Heart left ventricle (tissue), 16 donors: ENCODE measurements at places on chromosomes 3 and 15. TPM values are rescaled to one million over a fixed set of nuclear protein-coding genes. Genes with fewer than 3 reads are reported as not detected.

LRRK1 gene
- 12.7 TPM for total RNA-seq

CYP11A1 gene
- 1.6 TPM for total RNA-seq

BFSP2 gene
- not detected for total RNA-seq

HRG gene
- not detected for total RNA-seq

PXK gene
- total RNA-seq, result 8.2 TPM

HRH1 gene
- total RNA-seq, result 1.4 TPM

SLC22A13 gene
- total RNA-seq, result not detected

PCOLCE2 gene
- total RNA-seq, result 70.7 TPM

LRRC28 gene
- total RNA-seq, result 22.7 TPM

PDZRN3 gene
- 163 TPM for total RNA-seq

TRIM42 gene
- not detected for total RNA-seq

SI gene
- not detected for total RNA-seq

SNAP23 gene
- 33.6 TPM for total RNA-seq

CIDEC gene
- total RNA-seq, result 1.4 TPM

NPAP1 gene
- total RNA-seq, result not detected

ACY1 gene
- 29.1 TPM for total RNA-seq

DNA sequence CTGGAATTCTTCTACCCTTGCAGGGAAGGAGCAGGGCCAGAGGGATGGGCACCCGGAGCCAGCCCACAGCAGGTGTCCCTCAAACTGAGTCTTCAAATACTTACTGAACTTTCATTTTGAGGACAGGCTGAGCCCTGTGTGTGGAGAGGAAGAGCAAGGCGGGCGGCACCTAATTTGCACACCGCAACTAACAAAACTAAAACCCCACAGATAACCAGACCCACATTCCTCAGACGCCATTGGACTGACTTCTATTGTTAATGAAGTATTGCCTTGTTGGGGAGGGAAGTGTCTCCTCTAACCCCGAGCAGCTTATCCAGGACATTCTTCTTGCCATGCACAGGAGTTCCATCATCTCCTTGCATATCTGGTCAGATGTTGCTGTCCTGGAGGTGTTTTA lies 105.2 kb upstream of the NR2E3 start:
- H3K27ac ChIP-seq, result peak overlapping the region; percentile 21
- DNase-seq, result no peak
- no peaks in the 10 kb centered on the region for H3K27me3 ChIP-seq
- H3K4me3 ChIP-seq, result no peak overlapping the region
- H3K36me3 ChIP-seq, result no peaks in the 10 kb centered on the region
- H3K4me1 ChIP-seq, result peaks cover 50% of the 10 kb centered on the region

- no peak overlapping the region for H3K27ac ChIP-seq
- no peaks in the 10 kb centered on the region for H3K27me3 ChIP-seq
- H3K4me1 ChIP-seq, result peaks cover 9% of the 10 kb centered on the region
- H3K4me3 ChIP-seq, result no peak overlapping the region
- DNase-seq, result no peak
These were observed 50.9 kb downstream of the CAPN7 start for GRCh38 chr3:15256861-15257341.

- no peak overlapping the region for H3K27ac ChIP-seq
- no peaks in the 10 kb centered on the region for H3K27me3 ChIP-seq
- peak; percentile 62 for DNase-seq
- H3K4me1 ChIP-seq, result peaks cover 9% of the 10 kb centered on the region
These were observed 8.2 kb downstream of the SLC6A6 start for GRCh38 chr3:14410503-14411165.

DNA sequence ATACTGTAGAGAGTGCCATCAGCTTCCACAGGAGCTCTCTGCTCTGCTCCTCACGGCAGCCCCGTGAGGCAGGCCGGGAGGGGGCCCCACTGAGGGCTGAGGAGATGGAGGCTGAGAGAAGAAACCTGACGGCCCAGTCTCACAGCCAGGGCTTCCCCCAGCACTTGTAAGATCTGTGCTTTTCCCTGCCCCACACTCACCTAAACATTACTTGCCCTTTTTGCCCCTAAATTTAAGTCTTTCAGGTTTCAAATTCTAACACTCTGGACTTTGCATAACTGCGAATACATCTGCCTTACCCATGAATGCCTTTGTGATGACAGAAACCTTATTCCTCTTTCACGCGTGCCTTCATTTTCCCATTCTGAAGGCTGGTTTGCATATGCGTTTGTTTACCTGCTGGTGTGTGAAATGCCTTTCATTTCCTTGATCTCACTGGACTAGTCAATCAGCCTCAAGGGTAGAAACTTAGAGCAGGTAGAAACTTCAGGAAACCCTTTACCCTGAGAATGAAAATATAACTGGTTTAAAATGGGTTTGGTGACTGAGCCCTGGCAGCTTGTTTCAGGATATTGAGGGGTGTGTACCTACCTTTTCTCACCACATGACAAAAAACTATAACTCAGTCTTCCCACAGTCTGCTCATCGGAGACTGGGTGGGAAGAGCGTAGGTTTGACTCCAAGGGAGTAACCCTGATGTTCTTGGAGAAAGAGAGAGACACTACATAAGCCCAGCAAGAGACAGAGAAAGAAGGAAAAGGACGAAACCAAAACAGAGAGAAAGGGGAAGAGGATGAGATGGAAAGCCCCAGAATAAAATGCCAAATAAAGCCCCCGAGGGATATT lies 20.1 kb downstream of the SLC12A8 start:
- H3K4me3 ChIP-seq, result no peak overlapping the region
- DNase-seq, result no peak
- H3K27ac ChIP-seq, result no peak overlapping the region
- H3K4me1 ChIP-seq, result no peaks in the 10 kb centered on the region
- H3K27me3 ChIP-seq, result no peaks in the 10 kb centered on the region

DNA sequence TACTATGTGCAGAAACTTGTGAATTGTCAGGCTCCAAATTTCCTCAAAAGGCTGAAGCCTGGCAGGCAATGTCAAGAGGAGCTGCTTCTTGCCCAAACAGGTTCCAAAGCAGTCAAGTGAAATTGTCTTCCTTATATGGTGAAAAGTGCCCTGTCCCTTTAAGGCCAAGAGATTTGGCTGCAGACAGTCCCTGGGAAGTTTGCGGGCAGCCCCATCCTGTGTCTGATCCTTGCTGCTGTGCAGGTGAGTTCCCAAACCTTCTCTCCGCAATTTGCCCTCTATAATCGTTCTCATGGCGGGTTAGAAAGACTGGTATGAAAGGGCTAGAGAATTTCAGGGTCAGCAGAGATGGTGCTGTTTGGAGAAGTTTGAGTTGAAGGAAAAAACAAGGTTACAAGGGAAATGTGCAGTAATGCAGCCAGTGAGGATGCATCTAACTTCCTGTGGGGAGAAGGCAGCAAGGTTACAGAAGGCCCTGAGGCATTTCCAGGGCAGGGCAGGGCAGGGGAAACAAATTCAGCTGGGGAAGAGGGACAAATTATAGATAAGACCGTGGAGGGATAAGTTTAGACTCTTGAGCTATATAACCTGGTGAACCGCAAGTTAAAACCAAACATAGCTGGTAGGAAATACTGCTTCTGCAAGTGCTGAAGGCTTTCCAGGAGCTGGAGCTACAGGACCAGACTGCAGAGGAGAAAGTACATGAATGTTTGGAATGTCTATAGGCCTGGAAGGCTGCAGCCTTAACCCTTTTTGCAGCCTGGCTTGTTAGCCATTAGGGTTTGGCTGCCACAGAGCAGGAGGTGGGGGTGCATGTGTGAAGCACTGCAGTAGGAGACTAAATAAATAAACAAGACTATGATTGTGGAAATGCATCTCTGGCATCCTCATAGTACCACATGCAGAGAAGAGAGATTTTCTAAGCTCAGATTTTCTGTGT lies 256.2 kb upstream of the IL12A start:
- H3K4me1 ChIP-seq, result peaks cover 8% of the 10 kb centered on the region
- H3K27me3 ChIP-seq, result no peaks in the 10 kb centered on the region
- H3K36me3 ChIP-seq, result no peaks in the 10 kb centered on the region
- peak; percentile 28 for DNase-seq
- peak overlapping the region; percentile 39 for H3K4me3 ChIP-seq

GRCh38 chr15:29686445-29687203 lies 135.6 kb downstream of the TJP1 start:
- DNase-seq, result no peak
- H3K4me1 ChIP-seq, result no peaks in the 10 kb centered on the region
- H3K36me3 ChIP-seq, result no peaks in the 10 kb centered on the region

DNA sequence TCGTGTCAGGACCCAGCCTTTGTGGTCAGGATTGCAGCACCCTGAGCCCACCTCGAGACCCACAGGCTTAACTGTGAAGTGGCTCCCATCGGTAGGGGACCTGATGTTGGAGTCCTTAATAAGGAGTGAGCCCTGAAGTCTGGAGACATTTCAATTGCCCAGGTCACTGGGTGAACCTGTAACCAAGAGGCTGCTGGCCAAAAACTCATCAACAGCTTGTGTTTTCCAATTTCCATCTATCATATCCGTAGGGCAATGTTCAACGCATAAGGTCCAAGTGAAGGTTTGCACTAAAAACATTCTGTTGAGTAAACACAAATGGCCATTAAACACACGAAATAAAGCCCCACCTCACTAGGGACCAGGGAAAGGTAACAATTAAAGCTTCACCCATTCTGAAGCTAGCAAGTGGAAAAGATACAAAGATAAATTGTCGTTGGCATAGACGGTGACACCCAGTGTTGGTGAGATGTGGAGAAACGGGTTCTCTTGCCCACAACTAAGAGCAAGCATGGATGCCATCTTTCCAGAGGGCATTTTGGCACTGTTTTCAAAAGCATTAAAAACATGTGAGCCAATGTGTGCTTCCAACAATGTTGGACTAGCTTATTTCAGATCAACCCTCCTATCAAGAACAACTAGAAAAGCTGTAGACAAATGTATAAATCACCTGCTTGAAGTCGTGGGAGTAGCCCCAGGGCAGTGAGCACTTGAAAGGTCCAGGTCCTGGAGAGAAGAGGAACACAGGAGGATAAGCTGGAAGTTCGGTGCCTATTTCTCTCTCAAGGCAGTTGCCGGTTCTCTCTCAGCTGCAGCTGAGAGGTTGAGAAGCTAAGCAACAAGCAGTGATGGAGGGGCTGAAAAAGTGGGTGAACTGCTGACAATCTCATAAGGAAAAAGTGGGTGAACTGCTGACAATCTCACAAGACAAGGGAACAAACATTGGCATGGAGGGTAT lies 56.3 kb upstream of the PCSK6 start:
- H3K27me3 ChIP-seq, result no peaks in the 10 kb centered on the region
- H3K4me1 ChIP-seq, result no peaks in the 10 kb centered on the region
- no peaks in the 10 kb centered on the region for H3K36me3 ChIP-seq
- DNase-seq, result no peak
- no peak overlapping the region for H3K4me3 ChIP-seq

GRCh38 chr15:99273801-99274200 lies 22.5 kb downstream of the LRRC28 start:
- H3K27ac ChIP-seq, result no peak overlapping the region
- DNase-seq, result no peak
- H3K36me3 ChIP-seq, result no peaks in the 10 kb centered on the region
- no peaks in the 10 kb centered on the region for H3K27me3 ChIP-seq

GRCh38 chr3:56288258-56288657 lies 180.0 kb downstream of the ERC2 start:
- no peaks in the 10 kb centered on the region for H3K36me3 ChIP-seq
- H3K27me3 ChIP-seq, result no peaks in the 10 kb centered on the region
- H3K4me1 ChIP-seq, result no peaks in the 10 kb centered on the region
- H3K4me3 ChIP-seq, result no peak overlapping the region
- H3K27ac ChIP-seq, result no peak overlapping the region

DNA sequence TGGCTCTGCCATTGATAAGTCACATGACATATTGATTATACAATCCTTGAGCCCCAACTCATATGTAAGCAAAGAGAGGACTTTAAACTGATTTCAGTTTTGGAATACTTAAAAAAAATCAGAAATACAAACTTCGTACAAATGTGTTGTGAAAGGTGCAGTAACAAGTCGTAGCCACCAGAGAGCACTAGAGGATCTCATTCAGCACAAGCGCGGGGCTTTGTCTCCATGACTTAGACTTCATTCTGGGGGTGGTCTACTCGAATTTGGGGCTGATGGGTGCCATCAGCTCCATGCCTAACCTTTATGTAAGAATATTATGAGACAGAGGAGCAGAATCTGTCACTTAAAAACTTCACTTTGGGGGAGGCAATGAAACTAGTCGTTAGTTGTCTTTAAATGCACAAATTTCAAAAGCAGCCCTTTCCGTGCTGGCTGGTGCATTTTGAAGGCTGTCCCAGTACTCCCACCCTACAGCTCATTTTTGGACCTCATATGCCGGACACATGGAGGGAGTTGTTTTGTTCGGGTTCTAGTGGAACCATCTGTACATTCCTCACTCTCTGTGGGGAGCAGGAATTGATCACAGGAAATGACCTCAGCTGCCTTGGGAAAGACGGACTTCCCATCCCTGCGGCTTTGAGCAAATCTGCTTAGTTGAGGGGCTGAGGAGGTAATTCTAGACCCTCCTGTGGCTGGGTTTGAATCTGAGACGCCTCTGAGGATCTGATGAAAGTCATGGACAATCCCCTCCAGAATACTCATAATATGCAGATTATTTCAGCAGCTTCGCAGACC lies 27.5 kb upstream of the MASP1 start:
- H3K4me1 ChIP-seq, result no peaks in the 10 kb centered on the region
- H3K36me3 ChIP-seq, result no peaks in the 10 kb centered on the region
- peak overlapping the region; percentile 34 for H3K4me3 ChIP-seq
- DNase-seq, result peak; percentile 43
- peak overlapping the region; percentile 21 for H3K27ac ChIP-seq

DNA sequence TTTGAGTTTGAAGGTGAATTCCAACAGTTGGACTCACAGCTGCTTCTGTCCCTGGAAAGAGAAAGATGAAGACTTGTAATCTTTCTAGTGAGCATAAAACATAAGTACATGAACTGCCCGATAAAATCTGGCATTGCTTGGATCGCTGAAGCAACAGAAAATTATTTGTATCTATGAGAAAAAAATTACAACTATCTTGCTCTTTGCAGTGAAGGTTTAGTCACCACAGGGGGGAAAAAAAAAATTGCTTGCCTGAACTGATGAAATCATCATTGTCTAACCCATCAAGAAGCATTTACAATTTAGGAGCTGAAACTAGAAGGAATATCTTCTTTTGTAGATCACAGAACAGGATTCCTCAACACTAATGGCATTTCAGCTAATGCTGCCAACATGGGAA lies 20.0 kb downstream of the TMEM207 start:
- H3K4me3 ChIP-seq, result no peak overlapping the region
- H3K27ac ChIP-seq, result no peak overlapping the region
- no peak for DNase-seq
- H3K4me1 ChIP-seq, result no peaks in the 10 kb centered on the region
- H3K27me3 ChIP-seq, result no peaks in the 10 kb centered on the region
- H3K36me3 ChIP-seq, result no peaks in the 10 kb centered on the region

- no peak overlapping the region for H3K27ac ChIP-seq
- peaks cover 8% of the 10 kb centered on the region for H3K4me1 ChIP-seq
- no peak for DNase-seq
- no peaks in the 10 kb centered on the region for H3K36me3 ChIP-seq
These were observed 4.2 kb upstream of the NPHP3 start for GRCh38 chr3:132726341-132726823.

- no peak overlapping the region for H3K27ac ChIP-seq
- no peak for DNase-seq
- H3K4me3 ChIP-seq, result no peak overlapping the region
- peaks cover 11% of the 10 kb centered on the region for H3K4me1 ChIP-seq
- no peaks in the 10 kb centered on the region for H3K27me3 ChIP-seq
These were observed 132.3 kb upstream of the ANKRD28 start for GRCh38 chr3:15929944-15930571.

DNA sequence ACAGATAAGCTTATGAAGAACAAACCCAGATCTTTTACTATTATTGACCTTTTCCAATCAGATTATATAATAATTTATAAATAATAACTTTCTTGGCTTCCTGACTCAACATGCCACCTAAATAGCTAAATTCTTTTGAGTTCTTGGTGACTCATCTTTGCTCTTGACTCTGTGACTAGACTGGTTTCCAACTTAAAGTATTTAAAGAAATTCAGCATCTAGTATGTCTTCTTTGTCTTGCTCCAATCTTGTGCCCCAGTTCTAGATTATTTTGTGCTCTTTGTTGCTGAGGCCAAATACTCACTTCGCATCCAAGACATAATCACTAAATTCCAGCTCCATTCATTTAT lies 483.2 kb upstream of the TBL1XR1 start:
- DNase-seq, result no peak
- no peaks in the 10 kb centered on the region for H3K27me3 ChIP-seq
- no peaks in the 10 kb centered on the region for H3K36me3 ChIP-seq
